ENCODE measurements at places on chromosomes 13 and 19.
A peak's percentile ranks its signal among the peaks of the same experiment; 100 is the strongest.

DNA sequence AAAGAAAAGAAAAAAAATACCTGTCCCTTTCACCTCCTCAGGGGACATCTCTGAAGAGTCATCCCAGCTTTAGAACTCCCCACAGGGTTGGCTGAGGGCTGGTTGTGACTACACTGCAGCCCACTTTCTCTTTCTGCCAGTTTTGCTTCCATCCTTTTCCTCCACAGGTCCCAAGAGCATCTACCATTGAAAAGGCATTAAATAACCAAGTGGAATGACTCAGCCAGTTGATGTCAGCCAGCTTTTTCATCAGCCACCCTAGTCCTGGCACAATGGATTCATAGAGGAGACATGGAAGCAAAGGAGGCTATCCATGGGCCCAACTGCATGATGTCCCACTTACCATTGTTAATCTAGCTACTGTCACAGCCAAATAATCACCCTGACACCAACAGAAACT, 9.2 kb upstream of the RCBTB1 start:
- DNase-seq, result no peak

DNA sequence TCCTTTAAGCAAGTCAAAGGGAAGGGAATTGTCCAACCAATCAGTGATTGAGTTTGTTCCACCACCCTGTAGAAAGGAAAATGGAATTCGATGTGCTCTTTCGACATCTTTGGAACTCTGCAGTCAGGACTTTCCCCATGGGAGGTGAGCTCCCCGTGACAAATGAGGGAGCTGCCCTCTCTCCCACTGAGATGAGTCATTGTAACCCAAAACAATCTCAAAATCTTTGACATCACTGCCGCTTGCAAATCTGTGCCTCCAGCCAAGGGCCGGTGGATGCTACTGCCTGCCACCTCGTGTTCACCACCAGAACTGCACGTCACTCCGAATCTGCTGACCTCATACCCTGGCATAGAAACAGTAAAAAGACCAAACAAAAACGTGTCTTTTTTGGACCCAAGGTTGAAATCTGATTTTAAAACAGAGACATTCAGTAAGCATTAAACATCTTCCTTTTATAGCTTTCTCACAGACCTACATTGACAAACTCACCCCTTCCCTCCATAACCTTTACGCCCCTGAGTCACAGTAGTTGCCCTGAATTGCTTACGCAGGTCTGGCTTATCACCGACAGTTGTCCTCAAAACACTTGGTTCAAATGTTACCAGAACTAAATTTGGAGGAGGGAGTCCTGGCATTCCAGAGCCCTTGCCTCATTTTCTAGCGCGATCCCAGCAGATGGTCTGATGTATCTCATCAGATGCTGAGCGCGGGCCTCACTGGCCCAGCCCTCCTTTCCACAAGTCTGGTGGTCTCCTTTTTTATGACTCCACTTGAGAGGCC, 105.2 kb downstream of the COL4A2 start:
- peak; percentile 99 for DNase-seq

GRCh38 chr13:102700088-102701031, 5.5 kb upstream of the METTL21C start:
- no peak for DNase-seq

DNA sequence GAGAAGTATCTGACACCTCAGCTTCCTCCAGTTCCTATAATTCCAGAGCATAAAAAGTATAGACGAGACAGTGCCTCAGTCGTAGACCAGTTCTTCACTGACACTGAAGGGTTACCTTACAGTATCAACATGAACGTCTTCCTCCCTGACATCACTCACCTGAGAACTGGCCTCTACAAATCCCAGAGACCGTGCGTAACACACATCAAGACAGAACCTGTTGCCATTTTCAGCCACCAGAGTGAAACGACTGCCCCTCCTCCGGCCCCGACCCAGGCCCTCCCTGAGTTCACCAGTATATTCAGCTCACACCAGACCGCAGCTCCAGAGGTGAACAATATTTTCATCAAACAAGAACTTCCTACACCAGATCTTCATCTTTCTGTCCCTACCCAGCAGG, 3.1 kb downstream of the KLF5 start:
- no peak for DNase-seq

DNA sequence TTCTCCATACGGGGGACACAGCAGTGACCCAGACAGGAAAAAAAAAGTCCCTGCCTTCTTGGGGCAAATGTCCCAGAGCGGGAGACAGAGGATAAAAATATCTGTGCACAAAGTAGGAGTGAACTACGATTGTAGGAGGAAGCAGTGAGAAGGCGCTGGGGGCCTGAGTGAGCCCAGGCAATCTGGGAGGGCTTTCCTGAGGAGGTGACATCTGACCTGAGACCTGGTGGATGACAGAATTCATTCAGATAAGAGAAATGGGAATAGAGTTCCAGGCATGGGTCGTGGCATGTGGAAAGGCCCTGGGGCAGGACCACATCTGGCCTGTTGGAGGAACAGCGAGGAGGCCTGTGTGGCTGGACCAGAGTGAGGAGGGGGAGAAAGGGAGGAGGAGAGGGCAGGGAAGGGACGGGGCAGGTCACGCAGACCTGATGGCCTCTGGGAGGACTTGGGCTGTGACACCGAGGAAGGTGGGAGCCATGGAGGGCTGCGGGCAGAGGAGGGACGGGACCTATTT, 50.2 kb upstream of the NFIC start:
- DNase-seq, result no peak

- no peak for DNase-seq
Observed at GRCh38 chr19:49200238-49200862, 42.8 kb downstream of the TRPM4 start.

GRCh38 chr13:29421118-29421517, 174.4 kb downstream of the SLC7A1 start:
- no peak for DNase-seq

- no peak for DNase-seq
Observed at GRCh38 chr19:4730740-4731171, 7.1 kb upstream of the DPP9 start.

DNA sequence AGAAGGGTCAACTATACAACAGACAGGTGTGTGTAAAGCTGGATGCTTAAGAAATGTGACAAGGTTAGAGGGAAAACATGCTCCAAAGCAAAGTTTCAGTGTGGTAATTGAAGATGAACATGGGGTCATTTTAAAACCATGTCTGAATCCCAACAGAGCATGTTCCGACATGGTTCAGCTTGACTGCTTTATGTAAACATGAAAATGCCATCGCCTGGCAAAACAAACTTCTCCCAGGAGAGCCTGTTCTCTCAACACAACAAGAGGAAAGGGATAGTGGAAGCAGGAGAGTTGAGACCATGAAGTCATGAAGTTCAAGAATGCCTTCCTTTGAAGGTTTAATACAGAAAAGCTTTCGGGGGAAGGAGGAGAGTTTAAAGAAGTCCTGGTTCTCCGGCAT, 85.8 kb downstream of the EPSTI1 start:
- no peak for DNase-seq

GRCh38 chr19:7394731-7395359, 46.1 kb downstream of the ARHGEF18 start:
- DNase-seq, result peak; percentile 63

Measured in skeletal muscle cell (primary cell).